ENCODE measurements at places on chromosomes 3 and 15. TPM values are rescaled to one million over a fixed set of nuclear protein-coding genes. Genes with fewer than 3 reads are reported as not detected.
A peak's percentile ranks its signal among the peaks of the same experiment; 100 is the strongest.

The MRAS gene
- 31.2 TPM for total RNA-seq

- no peak for DNase-seq
Observed at GRCh38 chr3:66437341-66437929, 63.4 kb downstream of the LRIG1 start.

- DNase-seq = peak; percentile 80
Observed at GRCh38 chr15:90367576-90367975, 15.5 kb downstream of the ZNF774 start.

GRCh38 chr15:92733934-92734521 lies 78.5 kb upstream of the FAM174B start:
- peak; percentile 31 for DNase-seq

- DNase-seq = no peak
Observed at GRCh38 chr15:93515256-93516051, 426.4 kb upstream of the RGMA start.

- no peak for DNase-seq
Observed at GRCh38 chr3:159018341-159018740, 216.5 kb downstream of the MFSD1 start.

DNA sequence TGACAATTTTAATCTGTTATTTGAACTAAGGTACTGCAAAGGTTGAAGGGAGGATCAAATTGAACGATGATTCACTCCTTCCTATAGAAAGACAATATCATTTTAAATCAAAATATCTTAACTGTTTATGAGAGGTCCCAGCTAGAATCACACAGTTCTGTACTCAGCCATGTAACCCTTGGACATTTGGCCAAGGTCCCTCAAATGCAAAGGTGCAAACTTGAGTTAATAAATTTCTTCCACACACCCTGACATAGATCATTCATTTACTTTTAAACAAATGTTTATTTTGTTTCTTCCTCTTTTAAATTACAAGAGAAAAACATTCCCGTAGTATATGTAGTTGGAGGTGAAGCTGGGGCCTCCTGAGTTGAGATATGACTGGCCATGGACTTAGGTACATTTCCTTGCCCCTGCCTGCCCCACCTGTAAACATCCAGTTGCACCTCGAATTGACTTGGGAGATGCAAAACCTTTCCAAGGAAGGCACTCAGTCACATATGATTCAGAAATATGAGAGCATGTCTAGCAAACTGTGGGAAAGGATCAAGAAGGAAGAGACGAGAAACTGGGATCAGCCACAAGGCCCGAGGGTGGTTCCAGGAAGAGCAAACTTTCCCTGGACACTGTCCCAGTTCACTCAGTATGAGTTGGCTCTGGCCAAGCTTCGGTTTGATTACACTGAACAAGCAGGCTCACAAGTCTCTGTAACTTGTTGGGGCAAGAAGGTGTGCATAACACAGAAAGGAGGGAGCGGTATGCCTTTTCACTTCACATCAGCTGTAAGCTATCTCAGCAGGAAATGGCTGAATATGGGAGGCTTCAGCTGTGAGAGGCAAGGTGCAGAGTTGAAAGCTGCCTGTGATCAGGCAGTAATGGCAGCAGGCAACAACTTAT lies 6.7 kb downstream of the TNFSF10 start:
- DNase-seq = peak; percentile 90

GRCh38 chr3:44960387-44961026 lies 15.5 kb downstream of the ZDHHC3 start:
- DNase-seq = peak; percentile 29

DNA sequence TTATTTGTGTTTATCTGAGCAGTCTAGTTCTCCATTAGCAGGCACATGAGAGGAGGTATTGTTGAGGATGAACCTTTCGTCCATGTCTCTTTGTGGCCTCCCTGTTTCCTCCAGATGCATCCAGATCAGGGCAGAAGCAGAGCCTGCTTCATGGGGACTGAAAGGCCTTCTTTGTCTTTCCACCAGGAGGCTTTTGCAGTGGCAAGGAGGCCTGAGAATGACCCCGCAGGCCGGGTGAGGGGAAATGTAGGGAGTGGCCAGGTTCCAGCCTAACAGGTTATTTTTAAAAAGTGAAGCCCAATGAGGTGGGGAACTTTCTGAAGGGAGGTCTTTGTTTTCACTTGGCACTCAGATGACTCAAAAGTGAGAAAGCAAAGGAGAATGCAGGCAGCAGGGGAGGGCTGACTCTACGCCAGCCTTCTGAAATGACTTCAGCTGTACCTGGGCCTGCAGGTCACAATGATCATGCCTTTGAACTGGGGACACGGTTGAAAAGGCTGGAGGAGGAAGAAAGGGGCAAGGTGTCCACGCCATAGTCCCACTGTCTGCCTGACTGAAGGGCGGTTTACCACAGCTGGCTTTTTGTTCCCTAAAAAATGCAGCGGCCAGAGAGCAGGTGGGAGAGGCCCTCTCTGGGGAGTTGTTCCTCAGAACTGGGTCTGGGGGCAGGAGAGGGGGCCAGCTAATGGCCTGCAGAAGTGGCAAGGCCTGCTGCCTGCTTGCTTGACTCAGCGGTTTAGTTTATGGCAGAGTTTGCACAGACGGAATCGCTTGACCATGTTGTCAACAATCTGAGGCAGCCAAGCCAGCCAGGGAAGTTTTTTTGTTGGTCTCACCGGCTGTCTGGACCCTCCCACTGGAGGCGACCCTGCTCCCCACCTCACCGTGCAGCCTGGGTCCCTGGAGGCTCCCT lies 28.7 kb downstream of the CMTM7 start:
- peak; percentile 36 for DNase-seq

DNA sequence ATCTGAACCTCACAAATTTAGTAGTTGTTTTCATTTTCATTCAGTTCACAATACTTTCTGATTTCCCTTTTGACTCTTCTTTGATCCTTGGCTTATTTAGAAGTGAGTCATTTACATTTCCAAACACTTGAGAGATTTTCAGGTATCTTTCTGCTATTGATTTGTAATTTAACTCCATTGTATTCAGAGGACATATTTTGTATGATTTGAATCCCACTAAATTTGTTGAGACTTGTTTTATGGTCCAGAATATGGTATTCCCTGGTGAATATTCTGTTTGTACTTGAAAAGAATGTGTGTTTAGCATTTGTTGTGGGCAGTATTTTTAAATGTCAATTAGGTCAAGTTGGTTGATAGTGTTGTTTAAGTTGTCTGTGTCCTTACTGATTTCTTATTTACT lies 29.6 kb downstream of the FAN1 start:
- DNase-seq = no peak

All from fibroblast of the aortic adventitia (primary cell).